ENCODE measurements at places on chromosomes 7 and 10.
A peak's percentile ranks its signal among the peaks of the same experiment; 100 is the strongest.

GRCh38 chr7:104550362-104550761 is 222.0 kb downstream of the LHFPL3 start:
- no peak for DNase-seq

- DNase-seq = no peak
These were observed 36.0 kb downstream of the KIAA1549 start for GRCh38 chr7:138945154-138945553.

GRCh38 chr7:16271355-16271915 is 149.9 kb downstream of the CRPPA start:
- DNase-seq = peak; percentile 21

- DNase-seq = peak; percentile 32
These were observed 175.4 kb downstream of the MGMT start for GRCh38 chr10:129642427-129642826.

DNA sequence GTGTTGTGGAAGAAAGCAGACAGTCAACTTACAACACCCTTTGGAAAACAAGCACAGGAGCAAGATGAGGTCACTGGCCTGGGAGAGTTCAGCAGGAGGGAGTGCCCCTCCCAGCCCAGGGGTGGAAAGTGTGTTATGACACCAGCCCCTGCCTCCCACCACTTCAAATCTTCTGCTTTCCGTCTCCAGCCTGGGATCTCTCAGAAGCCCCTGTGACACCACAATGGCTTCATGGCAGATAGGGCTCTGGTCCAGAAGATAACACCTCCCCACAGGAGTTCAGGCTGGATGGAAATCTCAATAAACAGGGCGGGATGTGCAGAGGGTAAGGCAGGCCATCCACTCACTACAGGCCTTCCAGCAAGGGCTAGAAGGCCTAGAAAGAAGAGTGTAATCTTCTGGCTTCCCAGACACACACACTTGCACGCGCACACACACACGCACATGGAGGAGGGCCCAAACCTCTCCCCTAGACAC is 48.7 kb upstream of the ZMIZ1 start:
- DNase-seq = no peak

DNA sequence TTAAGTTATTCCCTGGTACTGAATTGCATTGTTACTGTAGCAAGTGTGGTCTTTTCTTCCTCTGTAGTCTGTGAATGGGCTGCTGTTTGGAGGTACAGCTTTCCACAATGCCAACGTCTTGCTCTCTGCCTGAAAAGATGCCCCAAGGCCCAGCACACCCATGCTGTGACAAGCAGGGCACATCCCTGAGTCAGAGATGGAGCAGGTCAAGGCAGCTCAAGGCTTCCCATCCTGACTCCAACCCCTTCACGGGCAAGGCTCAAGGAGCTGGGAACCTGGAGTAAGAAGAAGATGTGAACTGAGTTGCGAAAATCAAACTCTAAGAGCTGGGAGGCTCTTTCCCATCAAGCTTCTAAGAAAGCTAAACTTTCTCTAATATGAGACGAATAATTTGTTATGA is 27.2 kb downstream of the SVIL start:
- DNase-seq = no peak

GRCh38 chr10:102712089-102712488 is 2.1 kb downstream of the ARL3 start:
- no peak for DNase-seq

DNA sequence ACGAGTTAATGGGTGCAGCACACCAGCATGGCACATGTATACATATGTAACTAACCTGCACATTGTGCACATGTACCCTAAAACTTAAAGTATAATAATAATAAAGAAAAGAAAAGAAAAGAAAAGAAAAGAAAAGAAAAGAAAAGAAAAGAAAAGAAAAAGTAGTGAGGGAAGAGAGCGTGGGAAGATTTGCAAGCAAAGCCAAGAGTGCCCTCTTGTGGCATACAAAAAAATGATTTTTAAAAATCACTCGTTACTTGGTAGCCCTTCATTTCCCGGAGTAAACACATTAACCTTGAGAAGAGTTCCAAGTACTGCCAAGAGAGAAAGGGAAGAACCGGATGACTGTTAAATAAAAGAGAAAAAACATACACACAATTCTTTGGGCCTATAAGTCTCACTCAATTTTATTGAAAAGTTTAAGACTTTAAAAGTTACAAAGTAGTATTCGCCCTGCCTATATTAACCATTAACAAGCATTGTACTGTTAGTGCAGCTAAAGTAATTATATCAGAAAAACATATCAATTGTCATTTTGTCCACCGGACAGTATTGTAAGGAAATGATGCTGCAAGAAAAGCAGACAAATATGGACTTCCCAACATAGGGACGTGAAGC is 6.2 kb upstream of the CH25H start:
- no peak for DNase-seq

GRCh38 chr10:113971349-113971973 is 72.2 kb upstream of the ADRB1 start:
- DNase-seq = no peak

- no peak for DNase-seq
These were observed 262.0 kb downstream of the ADRA2A start for GRCh38 chr10:111338805-111339204.

- DNase-seq = no peak
These were observed 19.8 kb downstream of the VOPP1 start for GRCh38 chr7:55552320-55553023.

GRCh38 chr7:55110993-55111361 is 92.2 kb downstream of the EGFR start:
- no peak for DNase-seq

GRCh38 chr7:146720195-146720594 is 603.6 kb downstream of the CNTNAP2 start:
- DNase-seq = no peak

DNA sequence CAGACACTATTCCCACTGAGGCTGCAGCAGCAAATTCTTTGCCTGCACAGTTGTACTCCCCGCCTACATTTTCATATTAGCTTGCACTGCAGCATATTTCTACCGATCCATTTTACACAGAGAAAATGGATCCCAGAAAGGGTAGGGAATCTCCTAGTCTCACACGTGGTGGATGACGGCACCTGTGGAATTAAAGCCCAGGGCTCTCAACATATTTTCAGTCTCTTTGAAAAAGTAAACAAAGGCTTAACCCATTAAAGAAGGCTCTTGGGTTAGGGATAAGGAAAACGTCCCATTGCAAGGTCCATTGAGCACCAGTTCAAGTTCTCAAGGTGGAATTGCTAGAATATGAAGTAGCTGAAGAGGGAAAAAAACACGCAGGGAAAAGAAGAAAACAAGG is 49.4 kb upstream of the FOXI2 start:
- DNase-seq = no peak

- no peak for DNase-seq
These were observed 134.7 kb downstream of the KIAA1217 start for GRCh38 chr10:24343686-24344085.

GRCh38 chr10:77685432-77685831 is 47.8 kb upstream of the KCNMA1 start:
- DNase-seq = no peak

GRCh38 chr10:111018021-111018420 is 58.8 kb upstream of the ADRA2A start:
- no peak for DNase-seq

DNA sequence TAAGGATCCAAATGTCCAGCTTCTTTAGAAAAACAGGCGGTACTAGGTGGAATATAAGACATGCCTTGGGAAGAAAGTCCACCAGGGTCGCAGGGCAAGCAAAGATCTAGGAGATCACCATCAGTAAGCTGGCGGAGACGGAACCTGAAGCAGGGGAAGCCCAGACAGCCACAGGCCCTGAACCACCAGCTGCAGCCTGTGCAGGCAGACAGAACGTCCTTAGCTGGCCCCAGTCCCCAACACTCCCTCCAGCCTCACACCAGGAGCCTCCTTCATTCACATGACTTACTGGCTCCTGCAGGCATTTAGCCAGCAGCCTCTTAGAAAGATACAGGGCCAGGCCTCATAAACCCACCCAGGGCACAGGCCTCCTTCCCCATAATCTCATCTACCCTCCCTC is 17.4 kb downstream of the RGS10 start:
- DNase-seq = no peak

- DNase-seq = no peak
These were observed 585.6 kb upstream of the MKI67 start for GRCh38 chr10:128711806-128712205.

DNA sequence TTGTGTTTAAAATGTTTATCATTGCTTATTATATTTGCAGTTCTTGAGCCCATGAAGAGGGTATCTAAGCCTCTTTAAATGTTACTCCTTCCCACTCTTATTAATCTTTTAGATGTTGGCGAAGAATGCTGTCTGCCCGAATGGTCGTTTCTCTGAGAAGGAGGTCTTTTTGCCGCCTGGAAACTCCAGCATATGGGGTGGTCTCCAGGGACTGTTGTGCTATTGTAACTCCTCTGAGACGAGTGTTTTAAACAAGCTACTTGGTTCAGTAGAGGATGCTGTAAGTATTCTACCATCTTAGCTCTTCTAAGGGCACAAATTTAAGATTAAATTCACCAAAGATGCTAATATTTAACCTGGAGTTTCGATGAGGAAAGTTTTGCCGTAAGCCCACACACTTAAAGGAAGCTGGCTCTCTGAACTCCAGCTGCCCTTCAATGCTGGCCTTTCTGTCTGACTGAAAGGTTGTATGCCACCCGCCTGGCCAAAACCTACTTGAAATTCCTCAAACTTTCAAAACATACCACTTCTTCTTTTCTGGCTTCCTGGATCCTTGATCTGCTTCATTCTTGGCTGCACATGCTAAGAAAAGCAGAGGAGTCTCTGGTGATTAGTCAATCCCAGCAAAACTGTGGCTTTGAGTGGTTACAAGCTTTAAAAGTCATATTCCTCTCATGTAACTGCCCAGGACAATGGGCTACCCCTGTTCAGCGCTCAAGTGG is 74.7 kb downstream of the ABCA13 start:
- no peak for DNase-seq

GRCh38 chr7:149207324-149208035 is 12.1 kb downstream of the ZNF282 start:
- no peak for DNase-seq

DNA sequence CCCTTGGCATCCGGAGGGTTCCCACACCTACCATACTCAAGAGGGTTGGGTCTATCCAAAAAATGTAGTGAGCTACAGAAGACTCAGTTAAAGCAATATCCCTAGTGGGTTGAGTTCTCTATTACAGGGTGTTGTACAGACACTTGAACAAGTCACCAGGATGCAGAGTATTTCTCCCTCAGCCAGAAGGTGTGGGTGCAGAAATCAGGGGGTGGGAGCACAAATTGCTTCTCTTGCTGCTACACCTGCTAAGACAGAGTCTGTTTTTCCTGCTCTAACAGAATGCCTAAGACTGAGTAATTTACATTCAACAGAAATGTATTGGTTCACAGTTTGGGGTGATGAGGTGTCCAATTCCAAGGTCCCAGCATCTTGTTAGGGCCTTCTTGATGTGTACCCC is 433.4 kb downstream of the TCERG1L start:
- no peak for DNase-seq

DNA sequence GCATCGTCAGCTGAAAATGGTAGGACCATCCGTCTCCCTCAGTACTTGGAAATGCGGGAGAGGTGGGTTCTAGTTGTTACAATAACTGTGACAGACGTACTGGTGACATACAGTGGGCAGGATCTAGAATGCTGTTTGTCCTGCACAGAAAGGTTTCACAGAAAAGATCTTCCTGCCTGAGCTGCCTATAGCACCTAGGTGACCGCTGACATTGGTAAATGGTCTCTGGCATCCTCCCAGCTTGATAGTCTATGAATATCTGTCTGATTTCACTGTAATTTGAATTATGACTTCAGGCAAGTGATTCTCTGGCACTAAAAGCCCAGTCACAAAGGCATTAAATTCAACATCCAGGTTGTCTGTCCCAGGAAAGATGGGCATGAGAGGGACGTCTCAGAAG is 38.2 kb upstream of the CCDC3 start:
- no peak for DNase-seq

- no peak for DNase-seq
These were observed 51.8 kb upstream of the FAM133B start for GRCh38 chr7:92641921-92642511.

GRCh38 chr10:33919244-33919643 is 584.8 kb upstream of the NRP1 start:
- no peak for DNase-seq

DNA sequence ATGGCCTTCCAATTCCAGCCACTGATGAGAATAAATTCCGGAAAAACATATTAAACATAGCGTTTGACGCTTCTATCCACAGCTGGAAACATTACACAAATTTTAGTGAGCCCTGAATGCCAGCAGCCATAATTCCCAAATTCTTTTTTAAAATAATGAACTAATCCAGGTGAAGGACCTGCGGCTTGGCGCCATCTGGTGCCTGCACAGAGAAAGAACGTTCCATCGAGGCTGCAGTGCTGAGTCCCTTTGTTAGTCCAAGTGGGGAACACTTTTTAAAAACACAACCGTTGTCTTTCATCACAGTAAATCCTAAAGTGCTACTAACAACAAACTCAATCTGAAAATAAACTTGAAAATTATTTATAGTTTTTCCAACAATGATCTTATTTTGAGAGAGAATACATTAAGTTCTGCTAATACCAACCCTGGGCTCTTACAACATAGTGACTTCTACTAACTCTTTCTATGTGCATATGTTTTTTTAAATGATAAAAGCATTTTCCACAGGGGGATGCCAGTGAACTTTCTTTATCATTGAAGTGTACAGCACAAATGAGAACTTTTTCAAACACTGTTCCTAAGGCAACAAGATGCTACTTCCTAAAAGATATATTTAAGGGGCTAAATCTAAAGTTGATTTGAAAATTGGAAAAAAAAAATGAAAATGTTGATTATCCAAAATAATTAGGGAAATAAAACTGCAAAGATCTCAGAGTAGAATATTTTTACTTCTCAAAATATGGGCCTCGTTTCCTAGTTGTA is 166.9 kb upstream of the RNF32 start:
- DNase-seq = peak; percentile 53

DNA sequence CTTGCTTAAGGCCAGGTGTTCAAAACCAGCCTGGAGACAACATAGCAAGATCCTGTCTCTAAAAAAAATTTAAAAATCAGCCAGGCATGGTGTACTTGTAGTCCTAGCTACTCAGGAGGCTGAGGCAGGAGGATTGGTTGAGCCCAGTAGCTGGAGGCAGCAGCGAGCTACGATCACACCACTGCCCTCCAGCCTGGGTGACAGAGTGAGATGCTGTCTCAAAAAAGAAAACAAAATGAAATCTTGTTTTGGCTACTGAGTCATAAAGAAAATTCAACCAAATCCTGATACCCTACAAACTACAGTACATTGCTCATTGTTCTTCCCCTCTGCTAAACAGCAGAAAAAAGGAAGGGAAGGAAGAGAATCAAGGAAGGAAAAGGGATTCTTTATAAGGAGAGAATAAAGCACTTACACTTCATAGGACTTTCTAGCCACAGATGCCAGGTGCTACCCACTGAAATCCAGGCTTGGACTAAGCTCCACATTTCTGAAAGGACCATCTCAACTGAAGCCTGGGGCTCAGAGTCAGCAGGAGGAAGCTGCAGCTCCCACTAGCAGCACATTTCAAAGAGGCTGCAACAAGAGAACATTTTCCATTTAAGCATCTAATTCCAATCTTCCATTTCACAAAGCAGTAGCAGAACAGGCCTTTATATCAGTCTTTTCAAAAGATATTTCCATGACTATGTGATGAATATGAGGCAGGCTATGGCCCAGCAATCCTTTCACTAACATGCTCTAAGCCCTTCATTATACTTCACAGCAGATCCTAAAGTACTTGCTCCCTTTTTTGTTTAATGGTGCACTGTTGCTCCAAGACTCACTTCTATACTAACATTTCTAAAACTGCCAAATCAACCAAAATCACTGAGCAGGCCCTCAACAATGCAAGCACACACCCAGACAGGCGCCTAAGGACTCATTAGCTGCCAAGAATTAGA is 13.5 kb downstream of the TNPO3 start:
- DNase-seq = no peak

Data from NCI-H526 (cell line).